Activated CD8-positive, alpha-beta memory T cell treated with anti-CD3 and anti-CD28 coated beads for 48 hours (primary cell): ENCODE measurements at places on chromosomes 4 and X.

DNA sequence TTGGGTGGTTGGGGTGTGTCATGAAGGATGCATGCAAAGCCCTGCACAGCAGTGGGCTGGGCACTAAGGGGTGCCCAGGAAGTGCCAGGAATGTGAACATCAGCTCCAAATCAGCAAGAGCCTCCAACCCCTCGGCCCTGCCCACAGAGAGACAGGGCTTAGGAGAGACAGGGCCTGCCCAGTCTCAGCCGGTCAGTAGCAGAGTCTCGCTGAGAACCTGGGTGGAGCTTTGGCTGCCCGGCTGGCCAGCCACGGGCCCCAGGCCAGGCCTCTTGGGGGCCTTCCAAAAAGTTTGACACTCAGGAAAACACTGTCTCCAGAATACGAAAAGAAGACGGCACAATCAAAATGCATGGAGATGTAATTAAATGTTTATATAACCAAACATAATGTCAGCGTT lies 4.3 kb upstream of the MXD4 start:
- DNase-seq = no peak

DNA sequence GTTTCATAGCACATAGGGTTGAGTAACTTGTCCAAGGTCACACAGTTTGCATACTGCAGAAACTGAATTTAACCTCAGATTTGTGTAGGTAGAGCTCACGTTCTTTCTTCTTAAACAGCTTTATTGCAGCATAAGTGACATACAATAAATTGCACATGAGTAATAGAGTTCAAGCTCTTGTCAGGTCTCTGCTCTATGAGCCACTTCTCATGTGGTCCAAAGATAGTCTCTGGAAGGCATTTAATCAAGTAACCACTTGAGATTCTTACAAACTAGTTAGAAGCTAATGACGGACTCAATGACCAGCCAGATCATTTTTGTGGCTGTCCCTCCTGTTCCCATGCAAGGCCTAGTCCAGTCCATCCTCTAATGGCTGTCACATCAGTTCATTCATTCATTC lies 68.9 kb downstream of the MAOB start:
- DNase-seq = no peak

DNA sequence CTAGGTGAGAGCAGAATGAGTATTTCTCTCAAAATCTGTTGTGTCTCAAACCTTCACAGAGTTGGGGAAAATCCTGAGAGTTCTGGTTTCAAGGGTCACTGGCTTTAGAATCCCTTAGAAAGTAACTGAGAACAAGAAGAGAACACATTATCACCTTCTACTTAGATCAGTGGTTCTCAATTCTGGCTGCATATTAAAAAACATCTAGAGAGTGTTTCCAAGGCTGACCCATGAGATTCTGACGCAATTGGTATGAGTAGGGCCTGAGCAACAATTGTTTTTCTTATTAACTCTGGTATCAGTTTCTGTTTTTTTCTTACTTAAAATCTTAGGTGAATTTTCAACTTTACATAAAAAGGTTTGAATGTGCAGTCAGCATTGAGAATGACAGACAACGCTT lies 212.8 kb downstream of the HS6ST2 start:
- no peak for DNase-seq

DNA sequence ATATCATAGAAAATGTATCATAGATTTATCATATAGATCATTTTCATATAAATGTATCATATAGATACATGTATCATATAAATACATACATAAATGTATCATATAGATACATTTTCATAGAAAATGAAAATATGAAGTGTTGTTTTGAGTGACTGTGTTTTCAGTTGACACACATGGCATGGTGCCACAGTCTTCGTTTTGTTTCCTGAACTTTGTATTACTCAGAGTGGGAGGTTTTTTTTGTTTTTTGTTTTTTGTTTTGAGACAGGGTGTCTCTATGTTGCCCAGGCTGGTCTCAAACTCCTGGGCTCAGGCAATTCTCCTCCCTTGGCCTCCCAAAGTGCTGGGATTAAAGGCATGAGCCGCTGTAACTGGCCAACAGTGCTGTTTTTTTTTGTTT lies 3.9 kb downstream of the RBM10 start:
- DNase-seq = no peak

- DNase-seq = no peak
These were observed 8.4 kb upstream of the TBL1X start for GRCh38 chrX:9456250-9457074.

DNA sequence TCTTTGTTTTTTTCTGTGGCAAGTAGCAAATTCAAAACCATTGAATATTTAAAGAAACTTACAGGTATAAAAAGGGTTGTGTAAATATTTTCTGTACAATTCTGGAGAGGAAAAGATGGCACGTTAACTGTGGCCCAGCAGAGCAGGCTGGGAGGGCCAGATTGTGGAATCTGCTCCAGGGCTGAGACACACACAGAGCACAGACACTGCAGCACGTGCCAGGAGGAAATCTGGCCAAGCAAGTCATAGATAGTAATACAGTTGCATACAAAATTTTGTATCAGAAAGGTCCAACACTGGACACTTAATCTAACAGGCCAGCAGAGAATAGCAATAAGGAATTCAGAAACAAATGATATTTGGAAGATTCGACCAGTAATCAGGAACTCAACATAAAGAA lies 763.7 kb downstream of the PDHA2 start:
- DNase-seq = no peak

DNA sequence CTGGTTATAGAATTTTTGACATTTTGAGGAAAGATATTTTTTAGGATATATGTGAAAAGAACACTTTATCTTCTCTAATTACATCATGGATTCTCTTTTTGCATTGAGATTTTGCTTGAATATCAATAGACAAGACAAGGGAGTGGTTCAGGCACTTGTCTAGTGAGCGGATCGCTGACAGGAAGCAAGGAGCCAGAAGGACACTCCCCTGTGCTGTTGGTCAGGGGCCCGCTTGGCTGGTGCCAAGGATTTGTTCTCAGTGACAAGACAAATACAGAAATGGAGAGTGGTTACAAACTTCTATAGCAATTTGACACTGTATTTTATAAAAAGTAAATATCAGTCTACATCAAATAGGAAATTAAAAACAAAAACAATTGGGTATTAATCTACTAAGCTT lies 60.0 kb downstream of the SLC9B1 start:
- no peak for DNase-seq

DNA sequence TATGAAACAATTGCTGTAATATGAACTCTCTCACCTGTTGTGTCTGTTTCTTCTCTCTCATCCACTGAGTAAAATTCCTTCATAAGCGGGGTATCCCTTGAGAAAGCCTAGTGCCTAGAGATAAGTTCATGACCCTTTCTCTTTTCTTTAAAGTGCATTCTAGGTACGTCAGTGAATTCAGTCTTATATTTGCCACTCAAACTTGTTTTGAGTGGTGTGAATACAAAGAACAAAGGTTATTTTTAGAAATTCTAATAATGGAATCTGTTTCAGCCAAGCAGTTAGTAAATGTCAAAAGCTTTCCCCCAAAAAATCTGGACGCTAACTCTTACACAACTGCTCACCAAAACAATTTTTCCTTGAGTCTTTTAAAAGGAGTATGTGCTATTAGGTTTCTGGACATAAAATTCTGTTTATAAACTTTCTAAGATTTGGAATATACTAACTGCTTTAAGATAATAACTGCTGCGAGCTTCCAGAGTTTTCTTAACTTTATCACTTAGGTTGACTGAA lies 112.0 kb downstream of the VEGFC start:
- no peak for DNase-seq

- DNase-seq = no peak
These were observed 39.8 kb upstream of the NAP1L5 start for GRCh38 chr4:88737307-88737941.

DNA sequence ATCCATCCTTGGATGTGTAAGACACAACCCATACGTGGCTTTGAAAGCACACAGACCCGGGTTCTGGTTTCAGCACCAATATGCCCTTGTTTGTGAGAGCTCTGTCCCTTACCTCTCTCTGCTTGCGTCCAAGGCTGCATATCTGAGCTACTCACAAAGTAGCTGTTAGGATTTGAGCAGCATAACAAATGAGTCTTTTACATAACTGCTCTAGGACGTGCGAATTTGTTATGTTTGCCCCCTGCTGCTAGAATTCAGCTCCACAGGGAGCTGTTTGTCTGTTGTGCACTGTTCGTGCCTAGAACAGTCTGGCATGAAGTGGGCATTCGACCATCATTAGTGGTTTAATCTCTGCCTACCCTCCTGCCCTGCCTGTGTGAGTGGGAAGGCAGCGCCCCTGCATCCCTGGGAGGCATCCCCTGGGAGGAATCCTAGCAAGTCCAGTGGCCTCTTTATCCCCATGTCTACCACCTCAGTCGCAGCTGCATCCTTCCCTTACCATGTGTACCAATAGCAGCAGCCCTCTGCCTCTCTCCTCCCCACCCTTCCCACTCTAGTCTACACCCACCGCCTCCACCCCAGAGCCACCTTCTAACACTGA lies 42.1 kb downstream of the SLC2A9 start:
- no peak for DNase-seq

GRCh38 chrX:26309262-26309661 lies 93.3 kb downstream of the MAGEB5 start:
- DNase-seq = no peak
